ENCODE measurements at places on chromosomes 6 and 20.

DNA sequence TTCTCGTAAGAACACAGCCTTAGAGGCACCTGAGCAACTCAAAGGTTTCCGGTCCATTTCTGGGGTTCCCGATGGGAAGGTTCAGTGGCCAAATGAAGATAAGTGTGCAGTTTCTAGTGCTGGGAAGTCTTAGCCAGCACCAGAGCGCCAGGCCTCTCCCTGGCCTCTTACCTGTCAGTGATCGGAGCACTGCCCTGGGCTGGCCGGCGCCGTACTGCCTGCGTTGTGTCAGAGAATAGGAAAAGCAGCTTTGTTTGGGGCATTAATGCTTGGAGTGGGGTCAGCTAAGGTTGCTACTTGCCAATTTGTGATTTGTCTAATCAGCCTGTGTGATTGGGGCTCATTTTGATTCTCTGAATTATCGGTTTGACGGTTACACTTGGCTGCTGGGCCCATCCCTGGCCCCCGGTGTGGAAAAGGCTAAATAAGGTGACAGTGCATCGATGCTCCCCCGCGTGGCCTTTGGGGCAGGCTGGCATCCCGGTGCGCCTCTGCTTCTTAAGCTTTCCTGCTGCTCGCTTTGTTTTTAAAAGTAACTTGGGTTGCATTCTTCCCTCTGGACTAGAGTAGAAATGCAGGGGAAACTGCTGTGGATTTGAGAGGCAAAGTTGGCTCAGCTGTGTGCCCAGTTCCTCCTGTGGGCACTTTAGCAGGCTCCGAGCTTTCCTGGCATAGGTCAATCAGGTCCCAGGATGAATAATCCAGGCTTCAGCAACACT is 51.8 kb downstream of the TCP11 start:
- no peak for DNase-seq

DNA sequence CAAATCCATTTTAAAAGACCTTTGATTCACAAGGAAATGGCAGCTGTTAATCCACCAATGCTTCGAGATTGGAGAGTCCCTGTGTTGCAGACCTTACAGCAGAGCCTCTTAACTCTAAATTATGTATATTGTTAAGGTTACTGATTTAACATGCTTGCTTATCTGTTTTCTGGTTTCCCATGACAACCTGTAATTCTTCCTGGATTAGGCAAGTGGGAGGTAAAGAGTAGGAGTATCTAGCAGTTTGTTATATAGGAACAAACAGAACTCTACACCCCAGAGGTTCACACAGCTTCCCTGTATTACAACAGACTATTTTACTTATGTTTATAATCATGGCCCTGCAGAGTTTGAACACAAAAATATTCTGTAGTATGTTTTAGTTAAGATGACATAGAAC is 39.5 kb downstream of the NKX2-4 start:
- DNase-seq: no peak

DNA sequence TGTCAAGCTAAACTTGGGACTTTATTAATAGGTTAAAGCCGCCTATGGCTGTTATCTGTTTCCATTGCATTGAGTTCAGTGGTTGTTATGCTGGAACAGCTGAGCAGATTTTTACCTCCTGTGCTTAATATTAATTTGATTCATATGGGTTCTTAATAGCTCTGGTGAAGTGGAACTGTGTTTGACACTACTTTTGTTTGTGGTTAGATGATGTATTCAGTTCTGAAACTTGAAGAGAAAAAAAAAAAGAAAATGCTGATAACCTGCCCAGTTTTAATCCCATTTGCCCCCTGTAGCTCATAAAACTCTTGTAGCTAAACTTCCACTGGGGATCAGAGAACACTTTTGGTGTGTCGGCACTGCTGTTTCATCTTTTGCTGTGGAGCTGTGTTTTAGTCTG is 117.8 kb downstream of the ZDHHC14 start:
- DNase-seq: no peak

DNA sequence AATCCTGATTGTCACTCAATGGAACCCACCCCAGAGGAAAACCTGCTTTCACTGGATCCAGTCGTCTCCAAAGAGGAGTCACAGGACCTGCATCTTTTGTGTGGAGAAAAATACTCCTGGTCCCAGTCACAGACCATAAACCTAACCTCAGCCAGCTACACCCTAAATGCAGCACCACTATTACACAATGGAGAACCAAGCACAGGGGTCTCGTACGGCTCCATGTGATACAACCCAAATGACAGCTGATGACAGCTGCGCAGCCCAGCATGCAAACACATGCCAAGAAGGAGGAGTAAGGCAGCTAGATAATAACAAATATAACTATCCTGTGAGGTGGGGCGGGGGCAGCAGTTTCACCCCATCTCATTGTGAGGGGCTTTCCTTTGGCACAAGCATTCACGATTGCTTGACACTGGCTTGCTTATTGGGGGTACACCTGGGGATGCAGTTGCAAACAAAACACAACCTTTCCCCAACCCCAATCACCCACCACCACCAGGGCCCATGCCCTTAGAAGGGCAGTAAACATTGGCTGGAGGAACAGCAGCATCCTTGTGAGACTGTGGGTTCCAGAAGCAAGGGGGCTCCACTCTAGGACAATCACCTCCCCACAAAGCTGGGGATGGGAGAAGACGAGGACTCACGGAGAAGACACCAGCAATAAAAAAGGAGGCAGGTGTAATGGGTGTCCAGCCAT is 51.5 kb downstream of the TRERF1 start:
- DNase-seq: no peak

GRCh38 chr6:89023591-89024441 is 56.7 kb upstream of the PNRC1 start:
- no peak for DNase-seq

DNA sequence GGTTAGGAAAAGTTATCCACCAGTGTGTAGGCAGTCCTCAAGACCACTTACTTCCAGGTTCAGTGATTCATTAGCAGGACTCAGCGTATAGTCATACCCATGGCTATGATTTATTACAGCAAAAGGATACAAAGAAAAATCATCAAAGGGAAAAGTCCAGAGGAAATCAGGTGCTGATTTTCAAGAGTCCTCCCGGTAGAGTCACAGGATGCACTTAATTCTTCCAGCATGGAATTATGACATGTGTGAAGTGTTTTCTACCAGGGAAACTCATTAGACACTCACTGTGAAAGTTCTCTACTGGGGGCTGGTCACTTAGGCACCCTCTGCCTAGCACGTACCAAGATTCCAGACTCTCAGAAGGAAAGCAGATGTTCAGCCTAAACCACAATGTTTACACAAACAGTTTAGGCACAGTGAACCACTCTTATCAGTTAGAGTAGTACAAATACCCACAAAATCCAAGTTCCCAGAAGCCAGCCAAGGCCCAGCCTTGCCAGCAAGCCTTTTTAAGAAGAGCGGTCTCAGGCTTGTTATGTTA is 10.2 kb downstream of the WFDC3 start:
- no peak for DNase-seq

- no peak for DNase-seq
Measured at GRCh38 chr20:50085481-50086365, 27.2 kb downstream of the UBE2V1 start.

- no peak for DNase-seq
Measured at GRCh38 chr20:44649126-44649525, 2.4 kb downstream of the ADA start.

DNA sequence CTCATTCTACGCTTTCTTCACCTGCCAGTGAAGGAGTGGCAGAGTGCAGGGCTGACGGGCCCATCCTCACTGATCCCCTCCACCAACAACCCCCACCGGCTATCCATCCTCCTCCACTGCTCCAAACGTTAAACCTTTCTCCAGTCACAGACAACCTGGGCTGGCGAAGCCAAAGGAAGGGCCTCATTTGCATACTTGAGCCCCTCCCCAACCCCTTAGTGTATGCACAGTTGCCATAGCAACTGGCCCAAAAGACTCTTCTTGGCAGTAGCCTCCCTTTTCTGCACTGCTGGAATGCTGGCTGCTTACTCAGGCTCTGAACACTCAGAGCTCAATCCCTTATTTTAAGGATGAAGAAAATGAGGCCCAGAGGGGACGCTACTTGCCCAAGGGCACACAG is 130.3 kb downstream of the GRM4 start:
- no peak for DNase-seq

GRCh38 chr20:38181207-38181801 is 16.2 kb upstream of the TGM2 start:
- no peak for DNase-seq

GRCh38 chr20:24943731-24944130 is 5.3 kb upstream of the CST7 start:
- no peak for DNase-seq

Data from activated CD4-positive, CD25-positive, alpha-beta regulatory T cell (primary cell).